A549 treated with Hydrocortisone at 1 μM for 4 hours (cell line): ENCODE measurements at places on chromosomes 12 and 14. TPM values are rescaled to one million over a fixed set of nuclear protein-coding genes. Genes with fewer than 3 reads are reported as not detected.

The PRH2 gene
- total RNA-seq = 0.29 to 0.47 TPM in 2 of 5 replicates, not detected in the others

The RASAL1 gene
- total RNA-seq = 0.17 to 0.46 TPM (median 0.33 TPM) in 5 replicates

The KRT71 gene
- total RNA-seq = 0.05 TPM in 1 of 5 replicates, not detected in the others

The KRT6A gene
- 10.3 to 13.4 TPM (median 11.2 TPM) in 5 replicates for total RNA-seq

The KRT3 gene
- 0.03 to 0.13 TPM in 2 of 5 replicates, not detected in the others for total RNA-seq

The RESF1 gene
- total RNA-seq = 15.3 to 19.9 TPM (median 16.2 TPM) in 5 replicates

The GLT8D2 gene
- 0.20 to 0.44 TPM (median 0.23 TPM) in 5 replicates for total RNA-seq

The IPO4 gene
- 74.1 to 86.9 TPM (median 75.7 TPM) in 5 replicates for total RNA-seq
